HAP-1 (cell line): ENCODE measurements at places on chromosomes 5 and 9.

GRCh38 chr5:66814146-66814991 lies 218.2 kb downstream of the MAST4 start:
- DNase-seq: peak; percentile 47

DNA sequence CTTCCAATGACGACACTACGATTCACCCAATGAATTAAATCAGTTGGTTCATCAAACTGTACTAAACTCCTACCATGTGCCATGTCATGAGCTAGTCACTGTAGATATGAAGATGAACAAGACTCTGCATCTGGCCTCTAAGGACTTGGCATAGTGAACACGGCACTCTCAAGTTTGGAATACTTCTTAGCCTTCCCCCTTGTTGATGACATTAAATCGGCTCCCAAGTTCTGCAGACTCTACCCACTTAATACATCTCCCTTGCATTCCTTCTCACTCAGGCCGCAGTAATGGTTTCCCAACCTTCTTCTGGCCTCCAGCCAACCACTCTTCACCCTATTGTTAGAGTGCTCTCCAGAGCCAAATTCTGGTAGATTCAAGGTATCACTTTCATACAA lies 184.7 kb downstream of the MAPKAP1 start:
- no peak for DNase-seq

GRCh38 chr5:124583469-124584350 lies 162.7 kb downstream of the ZNF608 start:
- DNase-seq: no peak

DNA sequence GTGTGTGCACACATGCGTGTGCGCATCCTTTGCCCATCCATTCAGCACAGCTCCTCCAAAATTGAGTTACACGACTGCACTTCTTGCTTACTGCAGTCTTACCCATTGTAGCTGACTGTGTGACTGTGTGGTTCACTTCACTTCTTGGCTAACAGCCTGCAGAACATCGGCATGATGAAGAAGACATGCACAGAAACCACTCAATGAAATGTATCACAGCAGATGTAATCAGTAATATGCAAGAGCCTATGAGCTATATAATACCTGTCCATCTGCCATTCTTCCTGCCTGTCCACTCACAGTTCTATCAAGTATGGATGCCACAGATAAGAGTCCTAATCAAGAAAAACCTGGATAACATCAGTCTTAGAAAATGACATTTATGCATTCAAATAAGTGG lies 83.9 kb downstream of the TRPM3 start:
- no peak for DNase-seq

GRCh38 chr5:149428032-149428431 lies 48.9 kb upstream of the IL17B start:
- DNase-seq: no peak

DNA sequence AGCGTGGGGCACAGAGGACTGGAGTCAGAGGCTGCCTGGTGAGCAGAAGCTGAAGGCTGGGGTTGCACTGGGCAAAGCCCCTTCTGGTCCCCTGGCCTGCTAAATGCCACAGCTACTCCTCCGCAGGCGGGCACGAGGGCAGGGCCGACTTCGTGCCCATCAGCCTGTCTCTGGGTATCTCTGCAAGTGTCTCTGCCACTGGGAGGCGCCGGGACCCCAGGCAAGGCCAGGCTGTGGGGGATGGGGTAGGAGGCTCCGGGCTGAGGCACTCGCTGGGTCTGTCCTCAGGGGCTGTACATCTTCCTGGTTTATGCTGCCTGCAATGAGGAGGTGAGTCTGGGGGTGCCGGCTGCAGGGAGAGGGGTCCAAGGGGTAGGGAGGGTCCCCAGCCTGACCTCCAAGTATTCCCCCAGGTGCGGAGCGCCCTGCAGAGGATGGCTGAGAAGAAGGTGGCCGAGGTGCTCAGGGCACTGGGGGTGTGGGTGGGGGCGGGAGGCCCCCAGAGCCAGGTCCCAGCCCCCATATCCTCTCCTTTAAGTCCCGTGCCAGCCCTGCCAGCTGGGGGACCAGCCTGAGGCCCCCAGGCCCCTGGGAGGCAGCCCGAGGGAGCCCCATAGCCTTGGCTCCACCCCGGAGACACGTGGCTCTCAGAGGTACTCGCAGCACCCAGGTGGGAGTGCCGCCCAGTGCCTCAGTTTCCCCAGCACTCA lies 25.1 kb downstream of the ADGRD2 start:
- DNase-seq: peak; percentile 40

DNA sequence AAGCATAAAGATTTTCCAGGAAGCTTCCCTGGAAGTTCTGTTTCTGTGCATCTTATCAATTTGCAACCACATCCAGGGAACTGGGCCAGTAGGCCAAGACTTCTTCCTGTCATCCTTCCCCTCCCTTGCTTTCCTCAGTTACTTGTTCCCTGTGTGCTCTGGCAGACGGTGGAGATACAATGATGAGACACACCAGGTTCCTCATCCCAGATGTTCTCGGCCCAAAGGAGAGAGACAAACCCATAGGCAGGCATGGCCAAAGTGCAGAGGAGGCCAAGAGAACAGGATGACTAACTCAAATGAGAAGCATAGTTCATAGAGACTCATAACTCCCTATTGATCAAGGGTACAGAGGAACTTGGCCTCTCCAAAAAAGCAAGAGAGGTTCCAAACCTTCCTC lies 652.6 kb downstream of the CCDC171 start:
- DNase-seq: no peak

GRCh38 chr9:71909887-71910649 lies 925 bp downstream of the ABHD17B start:
- DNase-seq: peak; percentile 56

DNA sequence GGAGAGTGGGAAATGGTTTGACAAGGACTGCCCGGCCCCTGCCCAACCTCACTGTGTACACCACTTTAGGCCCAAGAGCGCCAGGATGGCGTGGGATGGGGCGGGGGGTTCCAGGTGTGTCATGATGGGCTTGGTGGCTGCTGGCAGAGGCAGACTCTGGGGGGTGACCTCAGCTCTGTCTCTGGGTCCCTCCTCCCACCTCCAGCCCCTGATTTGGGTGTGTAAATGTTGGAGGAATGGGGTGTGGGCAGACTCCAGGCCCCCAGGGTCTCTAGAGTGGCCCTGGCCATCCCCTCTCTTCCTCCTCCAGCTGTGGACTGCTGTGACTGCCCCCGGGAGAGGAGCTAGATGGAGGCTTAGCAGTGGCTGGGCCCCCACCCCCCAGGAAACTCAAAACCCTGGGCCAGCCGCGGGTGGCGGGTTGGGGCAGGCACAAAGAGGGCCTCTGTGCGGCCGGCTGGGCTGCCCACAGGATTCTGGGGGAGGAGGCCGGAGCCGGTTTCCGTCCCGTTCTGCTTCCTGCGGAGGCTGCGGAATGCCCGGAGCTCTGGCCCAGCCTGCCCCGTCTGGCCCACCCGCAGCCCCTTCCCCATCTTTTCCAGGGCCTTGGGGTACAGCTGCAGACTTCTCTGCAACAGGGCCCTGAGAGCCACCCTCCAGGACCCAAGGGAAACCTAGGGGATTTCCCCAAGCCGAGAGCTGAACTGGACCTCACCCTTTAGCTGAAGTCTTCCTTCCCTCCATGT lies 23.1 kb downstream of the CXXC5 start:
- no peak for DNase-seq

GRCh38 chr9:114995681-114996221 lies 65.4 kb upstream of the TNFSF8 start:
- DNase-seq: no peak

DNA sequence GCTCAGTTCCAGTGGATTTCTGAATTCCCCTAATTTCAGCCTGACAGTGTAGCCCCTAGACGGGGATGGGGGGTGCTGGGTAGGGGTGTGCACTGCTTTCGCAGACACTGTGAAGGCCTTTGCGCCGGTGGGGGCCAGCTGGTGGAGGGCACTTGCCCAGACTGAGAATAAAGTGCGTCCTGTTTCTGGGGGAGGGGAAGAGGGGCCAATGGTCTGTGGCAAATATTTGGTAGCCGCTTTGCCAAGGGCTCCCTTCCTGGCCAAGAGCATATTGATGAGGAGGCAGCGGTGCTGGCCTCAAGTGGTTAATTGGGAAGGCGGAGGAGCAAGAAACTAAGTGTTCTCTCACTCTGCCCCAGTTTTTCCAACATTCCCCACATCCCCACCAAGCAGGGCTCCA lies 1.4 kb downstream of the CXCL14 start:
- no peak for DNase-seq
